ENCODE measurements at places on chromosomes 6 and 20.

DNA sequence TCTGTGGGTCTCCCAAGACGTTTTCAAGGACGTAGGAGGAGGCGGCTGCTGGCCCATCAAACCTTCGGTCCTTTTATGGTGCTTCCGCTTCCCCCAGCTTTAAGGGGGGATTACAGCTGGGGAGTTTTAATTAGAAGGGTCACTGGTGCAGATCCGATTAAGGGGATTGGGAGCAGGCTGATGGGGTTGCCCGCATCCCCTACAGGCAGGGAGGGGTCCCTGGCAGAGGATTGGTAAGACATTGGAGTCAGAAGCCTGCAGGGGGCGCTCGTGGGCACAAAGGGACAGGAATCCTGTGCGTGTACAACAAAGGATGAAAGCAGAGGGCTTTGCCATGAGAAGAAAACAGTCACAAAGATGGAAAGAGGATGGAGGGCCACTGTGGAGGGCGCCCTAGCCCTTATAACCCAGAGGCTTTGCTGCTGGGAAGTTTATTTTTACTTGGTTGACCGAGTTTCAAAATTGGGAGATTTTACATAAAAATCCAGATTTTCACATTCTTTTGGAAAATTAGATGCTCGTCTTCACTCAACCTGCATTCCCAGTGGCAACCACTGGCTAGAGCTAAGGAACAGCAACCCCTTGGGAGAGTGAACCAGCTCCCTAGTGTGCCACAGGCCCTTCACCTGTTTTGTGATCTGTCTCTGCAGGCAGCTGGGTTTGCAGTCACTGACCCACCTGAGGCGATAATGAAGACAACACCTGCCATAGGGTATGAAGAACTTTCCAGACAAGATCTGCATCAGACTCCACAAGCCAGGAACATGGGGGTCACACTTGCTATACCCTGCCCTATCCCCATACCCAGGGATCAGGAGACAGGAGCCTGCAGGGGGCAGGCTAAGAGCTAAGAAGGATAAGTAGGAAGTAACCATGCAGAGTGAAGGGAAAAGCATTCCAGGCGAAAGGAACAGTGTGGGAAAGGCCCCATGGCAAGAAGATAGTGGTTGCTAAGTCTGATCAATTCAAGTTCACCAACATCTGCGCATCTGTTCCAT is 97.7 kb downstream of the KCNB1 start:
- no peak for DNase-seq

DNA sequence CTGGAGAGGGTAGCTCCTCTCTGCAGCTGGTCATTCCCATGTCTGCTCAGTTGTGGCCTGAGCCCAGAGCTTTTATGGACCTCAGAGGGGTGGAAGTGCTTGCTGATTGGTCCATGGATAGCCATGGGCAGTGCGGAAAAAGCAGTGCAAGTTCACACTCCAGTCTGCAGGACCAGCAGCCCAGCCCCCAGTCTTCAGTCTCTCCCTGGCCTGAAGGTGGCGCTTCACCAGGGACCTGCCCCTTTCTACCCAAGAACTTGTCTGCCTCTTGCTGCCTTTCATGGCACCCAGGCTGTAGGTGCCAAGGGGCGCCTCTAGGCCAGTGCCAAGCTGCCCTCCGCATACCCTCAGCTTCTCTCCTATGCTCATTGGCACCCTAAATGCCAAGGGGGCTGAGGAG is 91.0 kb downstream of the TBXT start:
- no peak for DNase-seq

- DNase-seq: no peak
Observed at GRCh38 chr6:90103056-90103800, 193.4 kb downstream of the BACH2 start.

DNA sequence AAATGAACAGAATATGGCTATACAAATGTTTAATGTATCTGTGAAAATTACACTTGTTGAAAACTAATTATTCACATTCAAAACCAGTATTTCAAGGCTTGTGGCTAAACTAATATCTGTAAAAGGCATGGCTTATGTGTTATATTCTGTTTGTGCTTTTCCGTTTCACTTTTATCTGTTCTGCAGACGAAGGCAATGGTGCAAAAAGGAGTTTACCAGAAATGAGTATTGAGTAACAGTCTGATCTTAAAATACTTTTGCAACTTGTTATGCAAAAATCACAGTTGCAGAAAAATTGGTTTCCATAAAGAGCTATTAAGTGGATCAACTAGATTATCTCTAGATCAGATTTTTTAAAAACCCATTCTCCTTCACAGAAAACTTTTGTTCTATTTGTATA is 9.4 kb upstream of the STX11 start:
- DNase-seq: no peak

GRCh38 chr20:35332540-35333200 is 40.4 kb upstream of the FAM83C start:
- no peak for DNase-seq

DNA sequence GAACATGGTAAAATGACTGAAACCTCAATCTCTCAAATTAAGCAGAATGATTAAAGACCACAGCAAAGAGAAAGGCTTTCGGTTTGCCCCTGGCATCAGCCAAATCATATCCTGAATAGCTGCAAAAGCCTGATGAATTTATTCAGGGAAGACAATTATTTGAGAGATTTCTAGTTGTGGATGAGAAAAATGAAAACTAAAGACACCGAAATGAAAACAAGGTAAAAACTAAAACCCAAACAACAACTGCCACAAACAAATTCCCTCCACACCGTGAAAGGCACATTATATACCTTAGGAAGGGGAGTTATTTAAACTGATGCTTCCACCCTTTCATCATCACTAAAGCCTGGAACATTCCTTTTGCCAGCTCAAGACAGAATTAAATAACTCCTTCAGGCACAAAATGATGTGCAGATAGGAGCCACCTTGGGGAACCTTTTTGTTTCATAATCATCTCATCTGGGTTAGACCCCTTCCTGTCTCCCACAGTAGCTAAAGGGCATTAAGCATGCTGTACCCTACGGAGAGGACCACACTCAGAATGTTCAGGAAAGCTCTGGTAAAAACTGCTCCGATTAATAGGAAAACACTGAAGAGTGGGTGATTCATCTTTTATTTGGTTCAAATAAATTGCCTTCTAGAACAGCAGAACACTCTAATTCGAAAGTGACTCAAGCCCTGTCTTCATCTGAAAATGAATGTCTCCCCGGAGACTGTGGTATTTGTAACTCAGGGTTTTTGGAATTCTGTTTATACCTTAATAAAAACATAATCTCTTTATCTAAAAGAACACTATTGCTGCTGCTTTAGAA is 9.1 kb upstream of the ANKRD60 start:
- DNase-seq: peak; percentile 89

- peak; percentile 10 for DNase-seq
Observed at GRCh38 chr6:53616450-53617357, 48.9 kb downstream of the KLHL31 start.

DNA sequence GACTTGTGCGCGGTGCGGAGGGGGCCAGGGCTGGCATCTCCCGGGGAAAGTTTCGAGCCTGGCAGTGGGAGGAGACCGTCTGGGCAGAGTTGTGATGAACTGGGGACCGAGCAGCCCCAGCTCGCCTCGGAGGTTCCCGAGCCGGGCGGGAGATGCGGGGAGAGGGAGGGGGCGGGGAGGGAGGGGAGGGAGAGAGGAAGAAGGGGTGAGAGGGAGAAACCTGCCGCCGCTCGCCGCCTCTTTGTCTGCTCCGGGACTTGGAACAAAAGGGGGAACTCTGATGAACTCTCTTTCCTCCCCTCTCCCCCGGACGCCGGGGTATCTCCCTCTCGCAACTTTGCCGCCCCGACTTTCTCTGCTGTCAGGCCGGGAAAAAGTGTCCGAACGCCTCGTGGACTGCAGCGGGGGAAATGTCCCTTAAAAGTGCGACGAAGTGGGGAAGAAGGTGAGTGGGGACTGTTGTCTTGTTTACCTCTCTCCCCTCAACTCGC is 72.7 kb downstream of the SOX4 start:
- DNase-seq: no peak

GRCh38 chr6:121851056-121851455 is 415.6 kb downstream of the GJA1 start:
- no peak for DNase-seq

Data from osteoblast (primary cell).